Activated naive CD4-positive, alpha-beta T cell treated with anti-CD3 and anti-CD28 coated beads, Interleukin-2, amount 10 ng/mL, durations not matched to agents 5 hours and 36 hours (primary cell): ENCODE measurements at places on chromosomes 7 and 10. TPM values are rescaled to one million over a fixed set of nuclear protein-coding genes. Genes with fewer than 3 reads are reported as not detected.

EIF5AL1 gene
- total RNA-seq, result 1.8 TPM

CTBP2 gene
- total RNA-seq, result 0.38 TPM

GIMAP7 gene
- 251 TPM for total RNA-seq

CCDC7 gene
- 15.5 TPM for total RNA-seq
